NB4 (cell line): ENCODE measurements at places on chromosomes 1 and 21.

DNA sequence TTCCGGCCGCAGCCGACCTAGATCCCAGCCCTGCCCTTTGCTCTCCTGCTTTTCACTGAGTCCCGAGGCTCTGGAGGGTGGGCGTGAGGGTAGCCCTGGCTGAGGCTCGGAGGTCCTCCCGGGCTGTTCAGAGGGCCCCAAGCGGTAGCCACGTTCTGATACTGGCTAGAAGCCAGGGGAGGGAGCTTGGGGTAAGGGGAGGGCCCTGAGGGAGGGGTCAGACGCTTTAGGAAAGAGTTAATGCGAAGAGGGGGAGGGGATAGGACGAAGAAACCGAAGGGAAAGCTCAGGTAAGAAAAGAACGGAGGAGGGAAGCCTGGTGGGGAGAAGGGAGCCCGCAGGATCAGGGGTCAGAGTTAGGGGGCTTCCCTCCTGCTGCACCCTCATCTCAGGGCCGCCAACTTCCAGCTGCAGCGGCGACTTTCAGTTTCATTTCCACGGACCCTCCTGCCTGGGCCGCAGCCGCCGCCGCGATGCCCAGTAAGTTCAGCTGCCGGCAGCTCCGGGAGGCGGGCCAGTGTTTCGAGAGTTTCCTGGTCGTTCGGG is at the start of gene MOV10:
MOV10 (plus strand) TSS at position 220 of the 546 bp plus-strand sequence; CDS start at position 474, 254 bp downstream.
- DNase-seq, result peak; percentile 77

GRCh38 chr1:246753670-246754535 is 29.7 kb downstream of the SCCPDH start:
- DNase-seq, result peak; percentile 84

DNA sequence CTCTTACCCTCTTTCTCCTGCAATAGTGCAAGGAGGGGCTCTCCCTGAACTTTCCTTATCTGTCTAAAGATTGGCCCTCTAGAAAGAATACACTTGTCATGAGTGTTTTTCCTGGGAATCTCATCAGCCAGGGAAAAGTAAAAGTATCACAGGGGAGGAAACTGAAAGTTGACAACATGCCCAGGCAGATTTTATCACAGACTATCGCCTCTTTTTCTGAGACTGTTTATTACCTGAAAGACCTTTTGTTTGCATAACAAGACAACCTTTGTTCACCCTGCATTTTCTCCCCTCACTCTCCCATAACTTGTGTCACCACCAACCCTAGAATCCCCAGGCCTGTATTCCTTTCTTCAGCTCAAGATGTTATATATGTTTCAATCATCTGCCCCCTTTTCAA is 794.7 kb upstream of the ADAMTS5 start:
- DNase-seq, result no peak

GRCh38 chr1:100657876-100658715 is 61.4 kb upstream of the VCAM1 start:
- DNase-seq, result no peak

GRCh38 chr1:56547473-56547872 is 31.9 kb downstream of the PLPP3 start:
- DNase-seq, result no peak

DNA sequence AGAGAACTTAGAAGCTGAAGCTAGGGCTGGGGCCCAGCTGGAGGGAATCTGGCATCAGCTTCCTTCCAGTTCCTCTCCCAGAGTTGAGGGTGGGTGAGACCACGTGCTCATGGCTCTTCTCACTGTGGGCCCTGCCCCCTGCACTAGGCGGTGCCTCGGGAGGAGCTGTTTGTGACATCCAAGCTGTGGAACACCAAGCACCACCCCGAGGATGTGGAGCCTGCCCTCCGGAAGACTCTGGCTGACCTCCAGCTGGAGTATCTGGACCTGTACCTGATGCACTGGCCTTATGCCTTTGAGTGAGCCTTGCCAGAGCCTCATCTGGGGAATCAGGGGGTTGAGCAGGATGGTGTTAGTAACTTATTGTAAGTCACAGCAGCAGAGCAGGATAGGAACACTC is 16.1 kb downstream of the AKR1A1 start:
- no peak for DNase-seq
